Fibroblast of upper back skin (primary cell): ENCODE measurements at places on chromosomes 6 and 20.

DNA sequence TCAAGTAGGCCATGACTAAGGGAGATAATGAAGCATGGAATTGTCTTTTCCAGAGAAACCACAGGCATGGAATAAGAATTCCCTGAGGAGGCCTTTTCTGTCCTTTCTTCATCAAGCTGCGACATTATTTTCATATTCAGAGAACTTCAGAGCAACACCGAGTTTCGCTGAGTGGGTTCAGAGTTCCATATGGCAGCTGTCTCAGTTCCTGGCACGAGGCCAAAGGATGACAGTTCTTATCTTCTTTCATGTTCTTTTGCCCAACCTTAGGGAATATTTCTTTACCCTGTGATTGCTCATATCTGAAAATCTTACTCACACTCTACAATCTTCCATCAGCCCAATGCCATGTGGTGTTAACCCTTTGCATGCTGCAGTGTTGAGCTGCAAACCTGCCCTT is 135.3 kb upstream of the BMP2 start:
- peak; percentile 34 for DNase-seq

DNA sequence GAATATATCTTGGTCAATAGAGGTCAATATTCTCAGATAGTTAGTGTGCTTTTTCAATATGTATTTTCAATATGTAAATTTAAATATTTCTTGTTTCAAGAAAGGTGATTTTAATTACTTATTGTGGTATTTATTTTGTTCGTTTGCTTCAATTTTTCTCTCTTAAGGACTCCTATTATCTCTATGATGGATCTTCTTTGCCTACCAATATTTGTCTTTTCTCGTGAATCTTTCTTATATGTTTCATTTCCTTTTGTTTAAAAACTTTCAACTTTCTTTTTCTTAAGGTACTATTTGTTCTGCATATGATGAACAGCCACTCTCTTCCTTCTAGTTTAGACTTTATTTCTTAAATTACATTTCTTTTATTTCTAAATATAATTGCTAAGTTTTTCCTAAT is 46.1 kb upstream of the PSMF1 start:
- no peak for DNase-seq

GRCh38 chr6:1372690-1373089 is 16.7 kb upstream of the FOXF2 start:
- DNase-seq: no peak

DNA sequence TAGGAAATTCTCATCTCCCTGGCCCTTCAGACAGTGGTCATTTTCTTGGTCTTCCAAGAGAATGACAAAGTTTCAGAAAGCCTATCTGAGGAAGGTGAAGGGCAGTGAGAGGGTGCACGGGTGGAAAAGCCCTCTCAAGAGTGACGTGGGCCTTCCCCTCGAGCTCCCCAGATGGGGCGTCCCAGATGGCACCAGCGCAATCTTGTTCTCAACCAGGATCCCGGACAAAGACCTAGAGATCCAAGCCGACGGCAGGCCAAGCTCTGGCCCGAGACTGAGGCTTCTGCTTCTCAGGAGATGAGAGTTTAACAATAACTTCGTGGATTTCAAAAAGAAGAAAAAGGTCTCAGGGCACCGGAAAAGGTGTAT is 797 bp upstream of the ZNF133 start:
- no peak for DNase-seq

DNA sequence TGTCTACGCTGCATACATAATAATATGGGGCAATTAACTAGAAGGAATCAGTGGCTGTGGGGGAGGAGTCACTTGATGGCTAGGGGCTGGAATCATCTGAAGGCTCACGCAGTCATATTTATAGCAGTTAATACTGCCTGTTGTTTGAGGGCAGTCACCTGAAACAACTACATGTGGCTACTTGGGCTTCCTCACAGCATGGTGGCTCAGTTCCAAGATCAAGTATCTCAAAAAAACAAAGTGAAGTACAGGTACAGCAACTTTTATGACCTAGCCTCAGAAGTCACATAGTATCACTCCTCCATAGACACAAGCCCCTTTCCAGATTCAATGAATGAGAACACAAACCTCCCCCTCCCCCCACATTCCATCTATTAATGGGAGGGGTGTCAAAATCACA is 63.7 kb downstream of the STX11 start:
- no peak for DNase-seq

- DNase-seq: peak; percentile 99
Measured at GRCh38 chr6:37630281-37630799, 67.3 kb downstream of the MDGA1 start.

DNA sequence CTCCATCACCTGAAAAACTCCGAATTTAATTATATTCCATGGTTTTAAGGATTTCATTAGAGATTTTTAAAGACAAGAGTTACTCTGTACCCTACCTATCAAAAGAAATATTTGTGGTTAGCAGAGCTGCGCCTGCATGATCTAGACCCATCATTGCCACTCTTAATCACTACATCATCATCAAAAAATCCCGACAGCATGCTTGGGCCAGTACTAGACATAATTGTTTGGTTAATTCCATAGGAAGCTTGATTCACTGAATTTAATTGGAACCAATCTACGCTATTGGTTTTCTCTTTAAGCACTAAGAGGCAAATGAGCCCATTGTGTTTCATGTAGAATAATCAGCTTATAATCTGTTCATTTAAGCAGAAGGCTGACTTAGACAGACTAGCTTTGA is 33.4 kb upstream of the RNF217 start:
- DNase-seq: no peak

DNA sequence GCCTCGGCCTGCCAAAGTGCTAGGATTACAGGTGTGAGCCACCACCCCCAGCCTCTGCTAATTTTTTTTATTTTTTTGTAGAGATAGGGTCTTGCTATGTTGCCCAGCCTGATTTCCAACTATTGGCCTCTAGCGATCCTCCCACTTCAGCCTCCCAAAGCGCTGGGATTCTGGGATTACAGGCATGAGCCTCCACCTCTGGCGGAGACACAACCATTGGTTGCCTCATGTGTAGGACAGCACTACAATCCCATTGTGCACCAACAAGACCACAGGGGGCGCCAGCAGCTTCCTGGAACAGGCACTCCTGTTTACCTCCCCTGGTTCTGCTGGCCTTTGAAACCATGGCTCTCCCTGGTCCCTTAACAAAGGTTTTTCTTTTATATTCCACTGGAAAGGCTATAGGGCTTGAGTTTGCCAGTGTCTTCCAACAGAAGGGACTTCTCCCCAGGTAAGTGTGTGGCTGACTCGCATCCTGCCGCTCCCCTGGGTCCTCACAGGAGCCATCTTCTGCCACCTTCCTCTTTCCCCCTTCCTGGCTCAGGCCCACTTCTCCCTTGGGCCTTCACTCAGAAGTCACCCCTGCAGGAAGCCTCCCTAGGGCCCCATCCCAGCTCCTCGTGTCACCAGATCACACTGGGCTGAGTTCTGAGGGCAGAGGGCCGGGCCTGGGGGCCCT is 39.2 kb upstream of the TLDC2 start:
- peak; percentile 52 for DNase-seq

DNA sequence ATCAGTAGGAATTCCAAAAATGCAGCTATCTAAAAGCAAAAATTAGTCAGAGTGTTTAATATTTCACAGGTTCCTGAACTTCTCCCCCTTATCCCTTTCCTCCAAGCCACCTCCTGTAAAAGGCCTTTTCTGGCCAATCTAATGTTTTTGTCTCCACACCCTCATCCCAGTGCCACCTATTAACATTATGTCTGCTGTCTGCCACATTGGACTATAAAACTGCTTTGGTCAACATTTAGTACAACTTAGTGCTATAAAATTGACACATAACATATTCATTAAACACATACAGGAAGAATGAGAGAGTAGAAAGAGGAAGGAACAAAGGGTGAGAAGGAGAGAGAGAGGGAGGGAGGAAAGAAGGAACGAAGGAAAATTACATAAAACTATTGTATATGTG is 47.7 kb downstream of the MMUT start:
- DNase-seq: no peak

- no peak for DNase-seq
Measured at GRCh38 chr6:105713474-105714118, 310.7 kb upstream of the PREP start.
